Stimulated activated CD8-positive, alpha-beta memory T cell treated with anti-CD3 and anti-CD28 coated beads, Interleukin-7, amount 100 ng/mL, for 4 hours (primary cell): ENCODE measurements at places on chromosomes 5 and 9.

GRCh38 chr9:38004809-38005560, 64.0 kb downstream of the SHB start:
- no peak for DNase-seq

DNA sequence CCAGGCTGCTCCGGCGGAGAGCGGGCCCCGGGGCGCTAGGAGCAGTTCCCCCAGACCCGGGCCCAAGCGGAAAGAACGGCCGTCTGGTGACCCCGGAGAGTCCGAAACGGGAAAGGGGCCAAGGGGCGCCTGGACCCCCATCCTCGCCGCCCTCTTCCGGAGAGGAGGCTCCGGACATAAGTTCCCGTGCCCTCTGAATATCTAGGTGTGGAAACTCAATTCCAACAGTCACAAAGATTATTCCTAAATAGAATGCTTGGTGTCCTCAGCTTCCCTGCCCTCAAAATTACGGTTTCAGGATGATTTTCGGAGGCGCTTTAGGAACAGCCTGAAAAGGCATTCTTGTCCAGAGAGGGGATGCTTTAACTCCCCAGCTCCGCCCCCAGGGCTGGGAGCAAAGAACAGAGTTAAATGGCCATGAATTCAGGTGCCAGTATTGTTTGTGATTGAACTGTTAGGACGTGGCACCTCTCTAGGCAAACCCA, 681 bp upstream of the LHFPL2 start:
- DNase-seq, result no peak

- DNase-seq, result no peak
These were observed 45.9 kb downstream of the PKD2L2 start for GRCh38 chr5:137935190-137935589.

- DNase-seq, result no peak
These were observed 34.6 kb downstream of the FXN start for GRCh38 chr9:69070201-69070600.

DNA sequence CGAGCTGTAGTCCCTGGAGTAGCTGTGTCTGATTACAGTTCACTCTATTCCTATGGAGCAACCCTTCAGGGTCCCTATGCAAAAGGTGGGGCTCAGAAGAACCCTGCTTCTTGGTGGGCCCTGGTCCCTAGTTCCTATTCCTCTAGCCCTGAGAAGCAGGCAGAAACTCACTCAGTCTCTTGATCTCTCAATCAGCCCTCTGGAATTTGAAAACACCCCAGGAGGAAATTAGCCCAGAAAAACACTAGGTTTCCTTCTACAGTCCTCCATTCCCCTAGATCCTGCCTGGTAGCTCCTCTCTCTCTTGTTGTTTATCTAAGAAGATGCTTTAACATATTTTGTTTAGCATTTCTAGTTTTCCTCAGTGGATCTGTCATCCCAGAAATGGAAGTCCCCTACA, 7.6 kb downstream of the RGS3 start:
- no peak for DNase-seq

DNA sequence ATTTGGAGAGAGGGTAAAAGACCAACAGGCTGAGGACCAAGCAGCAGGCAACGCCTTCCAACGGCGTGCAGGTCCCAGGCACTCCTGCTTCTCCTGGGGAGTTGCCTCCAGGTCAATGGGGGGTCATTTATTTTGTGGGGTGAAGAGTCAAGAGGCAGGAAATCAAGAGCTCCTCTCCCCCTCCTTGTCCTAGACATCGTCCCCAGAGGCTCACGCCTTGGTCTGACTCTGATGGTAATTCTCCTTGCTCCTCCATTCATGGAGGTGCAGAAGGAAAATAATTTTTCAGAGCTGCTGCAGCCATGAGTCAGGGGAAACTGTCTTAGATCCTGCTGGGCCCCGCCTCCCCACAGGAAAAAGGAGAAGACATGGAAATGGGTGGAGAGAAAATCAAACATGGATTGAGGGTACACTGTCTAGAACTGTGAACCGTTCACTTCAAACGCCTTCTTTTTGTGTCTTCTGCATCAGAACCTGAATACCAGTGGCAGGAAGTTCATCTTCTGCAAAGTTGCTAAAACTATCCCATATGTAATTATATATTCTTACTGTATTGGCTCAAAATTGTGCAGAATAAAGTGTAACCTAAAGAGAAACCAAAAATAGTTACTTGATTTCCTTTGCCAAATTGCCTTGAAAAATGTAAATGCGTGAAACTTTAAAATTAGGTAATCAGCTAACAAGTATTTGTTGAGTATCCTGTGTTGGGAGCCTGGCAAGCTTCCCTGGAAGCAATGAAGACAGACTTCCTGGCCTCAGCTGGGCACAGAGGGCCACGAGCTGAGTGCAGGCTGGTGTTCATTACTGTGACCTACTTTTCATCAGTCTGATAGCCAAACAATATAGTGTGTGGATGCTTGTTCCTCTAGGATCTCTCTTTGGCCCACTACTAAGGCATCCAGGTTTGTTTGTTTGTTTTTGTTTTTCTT, 142.0 kb downstream of the CMYA5 start:
- no peak for DNase-seq

GRCh38 chr9:100084734-100085133, 14.1 kb downstream of the ERP44 start:
- DNase-seq, result no peak

DNA sequence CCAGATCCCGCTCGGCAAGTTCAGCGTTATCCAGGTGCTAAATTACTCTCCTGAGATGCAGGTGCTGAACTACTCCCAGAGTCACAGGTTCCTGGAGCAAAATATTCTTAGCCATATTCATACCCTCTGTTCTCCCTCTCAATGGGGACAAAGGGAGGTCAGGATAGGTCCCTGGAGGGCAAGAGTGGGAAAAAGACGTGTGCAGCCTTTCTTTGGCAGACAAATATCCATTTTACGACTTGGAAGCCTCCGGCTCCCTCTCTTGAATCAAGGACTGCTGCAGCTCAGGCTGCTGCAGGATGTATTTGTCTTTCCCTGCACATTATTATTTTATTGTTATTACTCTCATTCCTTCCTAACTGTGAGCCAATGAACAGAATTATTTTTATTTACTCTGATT, 590.2 kb downstream of the NR2F1-AS1 start:
- no peak for DNase-seq

- no peak for DNase-seq
These were observed 64.7 kb upstream of the GRAMD2B start for GRCh38 chr5:126358525-126358924.

DNA sequence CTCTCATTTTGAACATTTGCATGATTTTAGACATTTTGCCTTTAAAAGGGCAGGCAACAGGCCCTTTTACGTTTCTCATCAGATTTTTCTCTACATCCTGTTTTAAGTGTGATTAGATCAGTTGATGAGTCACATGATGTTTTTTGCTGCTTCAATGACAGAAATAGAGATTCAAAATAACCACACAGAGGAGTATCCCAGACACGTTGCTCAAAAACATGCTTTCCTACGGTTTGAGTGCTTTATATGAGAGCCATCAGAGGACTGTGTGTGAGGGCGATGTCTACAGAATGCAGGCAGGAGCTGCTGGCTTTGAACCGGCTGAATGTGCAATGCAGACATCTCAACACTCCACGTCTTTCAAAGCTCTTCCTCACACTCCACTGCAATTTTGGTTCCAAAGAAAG, 42.1 kb downstream of the OTULIN start:
- no peak for DNase-seq

DNA sequence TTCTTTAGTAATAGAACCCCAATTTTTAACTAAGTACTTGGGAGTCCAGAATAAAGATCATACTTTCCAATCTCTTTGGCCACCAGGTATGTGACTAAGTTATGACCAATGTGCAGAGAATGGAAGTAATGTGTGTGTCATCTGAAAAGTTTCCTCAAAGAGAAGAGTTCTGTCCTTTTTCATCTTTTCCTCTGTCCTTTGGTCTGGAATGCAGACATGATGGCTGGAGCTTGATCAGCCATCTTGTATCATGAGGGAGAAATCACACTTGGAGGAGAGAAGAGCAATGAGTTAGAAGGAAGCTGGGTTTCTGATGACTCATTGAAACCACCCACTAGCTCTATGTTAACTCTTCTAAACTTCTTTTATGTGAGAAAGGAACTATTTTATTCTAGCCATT, 5.5 kb upstream of the CPEB4 start:
- no peak for DNase-seq

GRCh38 chr9:6214434-6214833, 1.2 kb upstream of the IL33 start:
- no peak for DNase-seq

DNA sequence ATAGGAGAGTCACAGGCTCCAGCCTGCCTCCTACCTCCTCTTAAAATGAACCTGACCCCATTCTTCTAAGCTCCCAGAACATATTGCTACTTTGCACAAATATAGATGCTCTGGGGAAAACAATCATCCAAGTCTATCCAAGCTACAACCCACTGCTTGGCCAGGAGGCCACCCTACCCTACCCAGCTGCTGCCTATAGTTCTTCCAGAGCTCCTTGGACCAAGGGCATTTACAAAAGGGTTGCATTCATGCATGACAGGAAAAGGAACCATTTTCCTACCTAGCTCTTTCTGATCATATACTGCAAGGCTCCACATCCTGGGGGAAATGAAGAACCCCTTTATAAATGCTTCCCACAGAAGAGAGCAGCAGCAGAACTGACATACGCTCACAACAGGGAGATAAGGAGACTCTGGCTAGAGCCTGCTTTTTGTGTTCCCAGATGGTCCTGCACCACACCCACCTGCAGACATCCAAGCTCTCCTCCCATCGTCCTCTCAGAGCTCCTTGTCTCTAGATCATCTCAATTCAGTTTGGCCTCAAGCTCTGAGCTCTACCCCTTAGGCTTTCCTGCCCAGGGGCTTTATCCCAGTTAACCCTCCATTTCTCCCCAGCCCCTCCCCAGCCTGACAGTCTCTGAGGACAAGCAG, 185.5 kb downstream of the SPOCK1 start:
- no peak for DNase-seq

DNA sequence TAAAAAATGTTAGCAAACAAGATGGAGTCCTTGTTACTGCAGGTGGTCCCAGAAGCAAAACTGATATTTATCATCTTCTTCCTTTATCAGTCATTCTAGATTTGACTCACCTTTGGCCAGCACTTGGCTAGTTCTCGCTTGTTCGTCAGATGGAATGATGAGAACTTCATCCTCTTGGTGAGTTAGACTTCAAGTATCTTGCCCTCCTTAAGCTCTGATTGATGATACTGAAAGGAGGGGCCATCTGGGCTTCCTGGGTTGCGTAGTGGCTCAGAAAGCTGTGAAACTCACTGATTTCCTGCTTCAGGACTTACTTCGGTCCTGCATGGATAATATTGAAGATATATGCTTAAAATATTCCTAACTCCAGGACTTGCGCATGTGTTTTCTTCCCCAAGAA, 1248.2 kb upstream of the CDH9 start:
- no peak for DNase-seq

- DNase-seq, result no peak
These were observed 31.6 kb downstream of the RETREG1 start for GRCh38 chr5:16585041-16585667.

GRCh38 chr9:112170968-112171367, 4.1 kb downstream of the SUSD1 start:
- no peak for DNase-seq

- DNase-seq, result no peak
These were observed 25.6 kb downstream of the CEP78 start for GRCh38 chr9:78261403-78262001.
